Activated naive CD4-positive, alpha-beta T cell (primary cell): ENCODE measurements at places on chromosomes 7 and 10.

DNA sequence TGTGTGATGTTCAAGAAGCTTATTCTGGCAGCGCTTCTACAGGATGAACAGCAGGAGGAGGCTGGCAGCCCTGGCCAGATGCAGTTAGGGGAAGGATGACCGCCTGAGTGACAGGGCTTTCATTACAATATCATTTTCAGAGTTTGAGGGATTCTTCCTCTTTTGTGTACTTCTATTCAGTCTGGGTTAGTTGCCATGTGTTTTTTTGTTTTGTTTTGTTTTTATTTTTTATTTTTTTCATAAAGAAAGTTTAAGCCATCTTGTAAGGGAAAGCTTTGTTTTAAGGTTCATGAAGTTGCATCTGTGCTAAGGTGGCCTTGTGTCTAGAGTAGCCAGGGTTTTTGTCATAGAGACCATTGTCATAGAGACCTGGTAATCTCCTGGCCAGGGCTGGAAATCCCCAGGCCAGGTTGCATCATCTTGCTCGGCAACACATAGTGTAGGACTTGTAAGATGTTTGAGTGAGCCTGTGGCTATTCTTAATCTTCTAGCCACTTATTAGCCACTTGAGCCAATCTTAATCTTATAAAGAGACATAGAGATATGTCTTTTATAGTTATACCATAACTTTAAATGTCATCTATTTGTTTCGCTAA, 230.5 kb upstream of the TMEM229A start:
- no peak for DNase-seq

DNA sequence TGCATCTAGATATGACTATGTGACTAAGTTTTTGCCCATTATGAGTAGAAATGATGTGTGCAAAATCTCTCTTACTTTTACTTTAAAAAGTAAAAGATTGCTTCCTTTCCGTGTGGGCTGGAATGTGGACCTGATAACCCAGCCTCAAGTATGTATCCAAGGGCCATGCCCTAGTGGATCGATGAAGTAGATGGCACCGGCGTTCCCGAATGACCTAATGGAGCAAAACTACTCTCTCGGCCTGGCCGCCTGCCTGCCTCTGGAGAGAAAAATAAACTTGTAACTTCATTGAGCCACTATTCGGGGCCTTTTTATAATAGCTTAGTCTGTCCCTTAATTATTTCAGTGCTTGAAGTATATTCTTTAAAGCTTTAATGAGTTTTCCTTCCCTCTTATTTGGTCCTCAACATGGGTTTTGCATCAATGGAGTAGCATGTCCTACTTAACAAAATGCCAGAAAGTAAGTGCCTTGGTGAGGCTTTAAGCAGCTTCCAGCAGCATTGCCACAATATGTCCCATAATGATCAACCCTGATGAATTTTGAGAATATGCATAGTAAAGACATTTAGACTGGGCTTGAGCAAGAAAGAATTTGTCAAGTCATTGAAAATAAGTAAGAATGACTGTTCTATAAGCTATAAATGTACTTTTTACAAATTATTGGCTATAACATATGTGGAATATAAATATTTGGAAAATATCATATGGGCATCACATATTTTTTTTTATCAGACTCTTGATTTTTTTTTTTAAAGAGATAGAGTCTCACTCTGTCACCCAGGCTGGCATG, 61.4 kb downstream of the PLXDC2 start:
- no peak for DNase-seq

DNA sequence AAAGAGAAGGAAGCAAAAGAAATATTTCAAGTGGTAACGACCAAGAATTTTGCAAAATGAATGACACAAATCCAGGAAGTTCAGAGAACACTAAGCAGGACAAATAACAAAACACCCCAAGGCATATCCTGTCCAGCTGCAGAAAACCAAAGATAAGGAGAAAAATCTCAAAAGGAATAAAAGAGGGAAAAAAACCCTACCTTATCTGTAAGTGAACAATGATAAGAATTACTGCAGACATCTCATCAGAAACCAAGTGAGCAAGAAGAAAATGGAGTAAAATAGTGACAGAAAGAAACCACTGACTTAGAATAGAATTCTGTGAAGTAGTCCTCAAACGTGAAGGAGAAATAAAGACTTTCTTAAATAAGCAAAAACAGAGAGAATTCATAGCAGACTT, 21.8 kb downstream of the CARD11 start:
- DNase-seq, result no peak

GRCh38 chr7:141202535-141202934, 128.7 kb downstream of the TMEM178B start:
- no peak for DNase-seq

- DNase-seq, result no peak
These were observed 18.9 kb downstream of the TAS2R39 start for GRCh38 chr7:143202161-143202560.

DNA sequence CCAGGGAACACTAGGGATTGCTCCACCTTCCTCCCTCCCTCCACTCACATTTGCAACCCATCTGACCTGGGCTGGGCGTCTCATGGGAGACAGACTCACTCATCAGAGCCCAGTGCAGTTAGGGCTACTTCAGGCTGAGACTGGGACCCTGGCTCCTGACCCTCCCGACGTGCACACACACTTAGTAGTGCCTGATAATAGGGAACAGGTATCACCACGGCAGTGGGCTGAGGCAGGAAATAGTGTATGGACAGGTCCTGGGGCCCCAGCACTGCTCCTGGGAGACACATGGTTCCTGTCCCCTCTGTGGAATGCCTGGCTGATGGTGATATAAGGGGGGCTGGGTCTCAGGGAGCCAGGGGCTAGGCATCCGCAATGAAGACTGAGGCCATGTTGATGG, 14.3 kb downstream of the AQP1 start:
- DNase-seq, result no peak

DNA sequence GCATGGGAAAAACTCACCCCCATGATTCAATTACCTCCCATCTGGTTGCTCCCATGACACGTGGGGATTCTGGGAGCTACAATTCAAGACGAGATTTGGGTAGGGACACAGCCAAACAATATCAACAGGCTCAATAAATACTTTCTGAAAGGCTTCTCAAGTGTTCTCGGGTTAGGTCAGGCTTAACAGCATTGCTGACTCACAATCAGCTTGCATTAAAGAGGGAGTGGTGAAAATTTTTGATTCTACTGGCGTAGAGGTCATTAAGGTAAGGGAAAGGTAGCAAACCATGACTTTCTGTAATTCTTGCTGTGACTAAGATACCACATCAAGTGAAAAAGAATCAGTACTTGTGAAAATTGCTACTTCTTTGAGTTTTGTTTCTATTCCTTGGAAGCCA, 126.4 kb downstream of the JCAD start:
- DNase-seq, result no peak

- DNase-seq, result no peak
These were observed 21.6 kb downstream of the IRF5 start for GRCh38 chr7:128959296-128959695.

- DNase-seq, result no peak
These were observed at the start of gene ETV1 for GRCh38 chr7:13989126-13989948. TSS of gene ETV1 (minus strand) at chr7:13989666. CDS start at chr7:13989052, 614 bp downstream.

DNA sequence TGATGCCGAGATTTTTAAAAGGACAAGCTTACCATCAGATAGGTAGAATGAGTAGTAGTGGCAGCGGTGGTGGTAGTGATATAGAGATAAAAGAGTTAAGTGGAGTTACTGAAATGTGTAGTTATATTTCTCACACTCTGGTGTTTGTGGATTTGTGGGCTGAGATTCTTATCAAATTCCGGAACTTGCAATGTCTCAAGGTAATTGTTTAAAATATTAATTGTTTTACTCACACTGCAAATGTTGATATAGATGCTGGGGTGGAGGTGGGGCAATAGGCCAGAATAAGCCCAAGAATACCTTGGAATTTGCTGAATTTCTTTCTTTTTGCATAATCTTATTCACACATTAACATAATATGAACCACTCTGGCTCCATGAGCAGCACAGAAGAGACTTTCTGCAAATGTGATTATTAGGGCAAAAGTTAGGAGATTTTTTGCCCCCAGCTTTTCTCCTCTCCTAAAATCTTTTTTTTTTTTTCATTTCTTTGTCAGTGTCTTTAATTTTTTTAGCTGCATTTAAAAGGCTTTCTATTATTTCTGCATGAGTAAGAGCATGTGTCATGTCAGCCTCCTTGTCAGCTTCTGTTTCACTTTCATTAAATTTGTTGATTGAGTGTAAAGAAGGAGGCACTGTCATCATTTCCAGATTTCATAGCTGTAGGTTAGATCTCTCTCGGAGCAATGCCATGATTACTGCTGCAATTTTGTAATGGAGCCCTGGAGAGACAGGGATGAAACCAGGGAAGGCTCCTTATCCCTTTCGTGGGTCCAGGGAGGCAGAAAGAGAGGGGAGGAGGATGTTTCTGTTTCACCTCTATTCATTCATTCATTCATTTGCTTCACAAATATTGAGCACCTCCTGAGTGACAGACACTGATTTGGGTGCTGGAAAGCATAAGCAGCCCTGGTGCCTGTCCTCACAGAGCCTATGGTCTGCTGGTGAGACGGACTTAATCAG, 13.1 kb upstream of the SGMS1 start:
- DNase-seq, result no peak

GRCh38 chr7:78567836-78568235, 769.3 kb downstream of the PHTF2 start:
- no peak for DNase-seq

GRCh38 chr7:8356071-8356470, 77.3 kb upstream of the NXPH1 start:
- no peak for DNase-seq

DNA sequence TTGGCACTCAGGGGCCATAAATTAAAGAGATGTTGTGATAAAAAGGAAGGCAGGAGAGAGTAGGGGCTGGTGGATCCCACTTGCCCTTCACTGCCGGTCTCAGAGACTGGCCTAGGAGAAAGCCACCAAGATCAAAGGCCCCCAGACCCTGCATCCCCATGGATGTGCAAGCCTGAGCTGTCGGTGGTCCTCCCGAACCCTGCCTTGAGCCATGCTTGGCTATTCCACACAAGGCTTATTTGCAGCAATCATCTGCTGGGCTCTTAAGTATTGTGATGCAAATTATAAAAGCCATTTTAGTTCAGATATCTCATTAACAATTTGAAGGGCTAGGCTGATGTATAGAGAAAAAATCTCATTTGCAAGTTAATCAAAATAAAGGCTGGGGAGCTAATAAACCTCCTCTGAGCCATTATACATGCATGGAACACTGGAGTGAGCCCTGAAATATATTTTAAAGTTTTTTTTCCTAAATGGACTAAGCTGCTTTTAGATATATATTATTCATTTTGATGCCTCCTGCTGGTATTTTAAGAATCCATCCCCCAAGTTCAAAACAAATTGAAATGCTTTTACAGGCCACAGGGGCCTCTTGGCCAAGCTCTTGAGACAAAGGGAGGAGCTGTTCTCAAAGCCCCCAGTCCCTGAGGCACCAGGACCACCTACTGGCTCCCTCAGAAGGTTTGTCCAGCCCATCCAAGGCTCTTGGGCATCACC, 28.1 kb downstream of the OAT start:
- DNase-seq, result no peak

DNA sequence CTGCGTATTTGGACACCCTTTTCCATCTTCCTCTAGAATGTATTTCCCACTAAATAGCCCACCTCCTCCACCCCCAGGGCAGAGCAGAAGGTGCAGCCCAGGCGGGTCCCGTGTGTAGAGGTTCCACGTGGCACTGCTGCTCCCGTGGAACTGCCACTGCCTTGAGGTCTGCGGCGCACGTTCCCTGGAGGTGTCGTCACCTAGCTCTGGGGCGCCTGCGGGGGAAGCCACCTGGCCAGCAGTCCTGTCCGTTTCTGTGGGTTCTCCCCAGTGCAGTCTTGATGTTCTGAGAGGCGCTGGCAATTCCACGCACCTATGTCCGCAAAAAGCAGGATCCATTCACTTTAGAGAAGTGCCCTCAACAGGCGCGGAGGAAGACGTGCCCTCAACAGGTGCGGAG, 21.9 kb downstream of the BNIP3 start:
- DNase-seq, result no peak

DNA sequence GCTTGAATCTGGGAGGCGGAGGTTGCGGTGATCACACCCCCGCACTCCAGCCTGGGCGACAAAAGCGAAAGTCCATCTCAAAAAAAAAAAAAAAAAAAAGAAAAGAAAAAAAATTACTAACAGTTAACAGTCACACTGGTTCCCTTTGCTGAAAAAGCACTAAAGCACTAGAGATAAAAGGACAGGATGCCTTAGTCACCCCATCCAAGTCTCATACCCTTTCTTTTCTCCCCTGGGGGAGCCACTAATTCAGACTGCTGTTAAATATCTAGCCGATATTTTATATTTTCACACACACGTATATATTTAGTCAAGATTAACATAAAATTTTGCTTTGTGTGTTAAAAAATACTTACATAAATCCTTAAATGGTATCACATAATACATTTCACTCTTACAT, 25.2 kb downstream of the BAIAP2L1 start:
- DNase-seq, result no peak

- no peak for DNase-seq
These were observed 203.7 kb downstream of the DIP2C start for GRCh38 chr10:485776-486175.

DNA sequence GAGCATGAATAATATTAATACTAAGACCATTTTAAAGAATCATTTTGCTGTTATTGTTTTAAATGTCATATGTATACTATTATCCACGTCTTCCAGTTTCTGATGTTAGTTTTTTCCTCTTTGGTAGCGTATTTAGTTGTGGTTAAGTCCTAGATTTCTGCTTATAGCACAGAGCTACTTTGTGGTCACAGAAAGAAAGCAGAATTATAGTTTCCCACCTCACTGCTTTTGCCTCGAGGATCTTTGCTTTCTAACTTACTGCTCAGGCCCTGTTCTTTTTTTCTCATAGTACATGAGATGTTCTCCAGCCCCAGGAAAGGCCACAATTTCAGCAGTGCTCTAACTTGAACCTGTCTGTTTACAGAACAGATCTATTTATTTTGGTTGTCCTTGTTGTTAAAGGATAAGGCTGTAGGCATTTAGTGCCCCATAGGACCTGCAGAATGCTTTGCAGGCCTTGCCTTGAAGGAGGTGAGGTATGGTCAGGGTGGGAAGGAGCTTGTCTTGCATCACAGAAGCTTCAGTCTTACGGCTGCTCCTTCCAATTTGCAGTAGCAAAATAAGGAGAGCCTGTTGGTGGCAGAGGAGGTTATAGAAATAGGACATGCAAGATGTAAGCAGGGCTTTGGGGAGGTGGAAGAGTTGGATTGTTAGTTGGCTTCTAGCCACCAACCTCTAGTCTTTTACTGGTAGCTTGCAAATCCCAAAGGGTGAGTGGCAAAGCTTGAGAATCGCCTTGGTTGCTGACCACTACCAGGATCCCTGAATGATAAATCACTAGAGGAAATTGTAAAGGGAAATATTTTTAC, 129.1 kb downstream of the LRRC4 start:
- DNase-seq, result no peak
